ENCODE measurements at places on chromosomes 12 and 14. TPM values are rescaled to one million over a fixed set of nuclear protein-coding genes. Genes with fewer than 3 reads are reported as not detected.
A peak's percentile ranks its signal among the peaks of the same experiment; 100 is the strongest.

RITA1 gene
- total RNA-seq, result 13.9 TPM

SYNE3 gene
- 9.5 TPM for total RNA-seq

TMPRSS12 gene
- not detected for total RNA-seq

SLC5A8 gene
- total RNA-seq, result 0.35 TPM

ASIC1 gene
- total RNA-seq, result 1.1 TPM

SYCP3 gene
- total RNA-seq, result not detected

- no peaks in the 10 kb centered on the region for H3K27me3 ChIP-seq
- H3K36me3 ChIP-seq, result no peaks in the 10 kb centered on the region
- H3K27ac ChIP-seq, result no peak overlapping the region
Measured at GRCh38 chr12:30976206-30976605, 49.7 kb downstream of the TSPAN11 start.

- no peak overlapping the region for H3K4me3 ChIP-seq
- no peak overlapping the region for H3K27ac ChIP-seq
- no peaks in the 10 kb centered on the region for H3K4me1 ChIP-seq
- no peaks in the 10 kb centered on the region for H3K27me3 ChIP-seq
- no peaks in the 10 kb centered on the region for H3K36me3 ChIP-seq
- no peak for DNase-seq
Measured at GRCh38 chr14:56280843-56281242, 162.6 kb downstream of the PELI2 start.

DNA sequence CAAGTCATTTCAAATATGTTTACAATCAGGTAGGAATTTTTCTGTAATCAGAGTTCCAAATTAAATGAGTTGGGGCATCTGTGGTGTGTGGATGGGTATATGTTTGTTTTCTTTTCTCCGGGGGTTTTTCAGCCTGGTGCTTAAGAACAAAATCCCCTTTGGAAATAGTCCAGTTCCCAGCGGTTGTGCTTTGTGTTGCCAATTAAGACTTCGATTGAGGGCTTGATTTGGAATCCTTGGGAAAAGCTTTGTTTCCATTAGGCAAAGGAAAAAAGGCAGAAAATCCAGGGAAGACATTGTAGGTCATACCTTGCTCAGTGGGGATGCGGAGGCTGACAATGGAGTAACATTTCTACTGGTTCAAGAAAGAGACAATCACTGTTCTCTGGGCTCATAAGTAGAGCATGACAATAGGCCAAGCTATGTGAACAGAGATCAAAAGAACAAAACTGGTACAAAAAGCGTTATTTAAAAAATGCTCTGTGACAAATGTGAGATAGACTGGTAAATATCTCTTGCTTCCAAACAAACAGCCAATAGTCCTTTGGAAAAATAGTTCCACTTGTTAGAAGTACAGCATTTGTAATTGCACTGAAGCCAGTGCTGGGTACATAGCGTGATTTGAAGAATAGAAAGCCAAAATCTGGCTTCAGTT is 79.7 kb downstream of the EML1 start:
- no peaks in the 10 kb centered on the region for H3K4me1 ChIP-seq
- H3K4me3 ChIP-seq, result no peak overlapping the region
- no peaks in the 10 kb centered on the region for H3K36me3 ChIP-seq

- H3K4me1 ChIP-seq, result no peaks in the 10 kb centered on the region
- H3K36me3 ChIP-seq, result no peaks in the 10 kb centered on the region
- H3K4me3 ChIP-seq, result no peak overlapping the region
- no peak overlapping the region for H3K27ac ChIP-seq
- no peak for DNase-seq
- no peaks in the 10 kb centered on the region for H3K27me3 ChIP-seq
Measured at GRCh38 chr12:122545855-122546254, 18.8 kb downstream of the KNTC1 start.

- H3K4me3 ChIP-seq, result no peak overlapping the region
- no peaks in the 10 kb centered on the region for H3K27me3 ChIP-seq
- H3K27ac ChIP-seq, result no peak overlapping the region
Measured at GRCh38 chr12:5163661-5164060, 120.0 kb downstream of the KCNA5 start.

DNA sequence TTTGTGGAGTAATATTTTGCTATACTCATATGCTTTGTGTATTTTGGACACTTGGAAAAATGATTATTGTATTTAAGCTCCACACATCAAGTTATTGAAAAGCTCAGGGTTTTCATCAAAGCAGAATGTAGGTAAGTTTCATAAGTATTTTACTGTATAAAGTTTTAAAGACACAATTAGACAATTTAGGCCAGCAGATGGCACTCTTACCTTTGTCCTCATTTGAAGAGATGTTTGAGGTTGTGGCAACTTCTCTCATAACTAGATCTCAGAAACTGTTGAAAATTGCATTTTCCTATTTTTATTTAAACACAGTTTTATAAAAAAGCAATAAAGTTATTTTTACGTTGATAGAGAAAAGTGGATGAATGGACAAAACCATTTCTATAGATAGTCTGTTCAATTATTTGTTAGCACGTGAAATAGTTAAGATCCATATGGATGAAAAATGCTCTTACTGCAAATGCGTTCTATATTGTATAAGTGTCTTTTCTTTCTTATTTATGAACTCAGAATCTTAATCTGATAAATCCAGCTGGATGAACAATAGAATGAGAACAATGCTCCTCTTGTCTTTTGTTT is 300.0 kb downstream of the AEBP2 start:
- peak; percentile 60 for DNase-seq
- no peaks in the 10 kb centered on the region for H3K27me3 ChIP-seq
- H3K4me3 ChIP-seq, result no peak overlapping the region
- no peak overlapping the region for H3K27ac ChIP-seq

- H3K4me3 ChIP-seq, result no peak overlapping the region
- H3K27ac ChIP-seq, result no peak overlapping the region
- no peaks in the 10 kb centered on the region for H3K36me3 ChIP-seq
- no peak for DNase-seq
- no peaks in the 10 kb centered on the region for H3K27me3 ChIP-seq
Measured at GRCh38 chr12:69028941-69029729, 96.2 kb upstream of the CPM start.

- H3K27me3 ChIP-seq, result no peaks in the 10 kb centered on the region
- no peaks in the 10 kb centered on the region for H3K4me1 ChIP-seq
- no peak overlapping the region for H3K4me3 ChIP-seq
- H3K36me3 ChIP-seq, result no peaks in the 10 kb centered on the region
Measured at GRCh38 chr12:89507015-89507824, 17.4 kb downstream of the GALNT4 start.

DNA sequence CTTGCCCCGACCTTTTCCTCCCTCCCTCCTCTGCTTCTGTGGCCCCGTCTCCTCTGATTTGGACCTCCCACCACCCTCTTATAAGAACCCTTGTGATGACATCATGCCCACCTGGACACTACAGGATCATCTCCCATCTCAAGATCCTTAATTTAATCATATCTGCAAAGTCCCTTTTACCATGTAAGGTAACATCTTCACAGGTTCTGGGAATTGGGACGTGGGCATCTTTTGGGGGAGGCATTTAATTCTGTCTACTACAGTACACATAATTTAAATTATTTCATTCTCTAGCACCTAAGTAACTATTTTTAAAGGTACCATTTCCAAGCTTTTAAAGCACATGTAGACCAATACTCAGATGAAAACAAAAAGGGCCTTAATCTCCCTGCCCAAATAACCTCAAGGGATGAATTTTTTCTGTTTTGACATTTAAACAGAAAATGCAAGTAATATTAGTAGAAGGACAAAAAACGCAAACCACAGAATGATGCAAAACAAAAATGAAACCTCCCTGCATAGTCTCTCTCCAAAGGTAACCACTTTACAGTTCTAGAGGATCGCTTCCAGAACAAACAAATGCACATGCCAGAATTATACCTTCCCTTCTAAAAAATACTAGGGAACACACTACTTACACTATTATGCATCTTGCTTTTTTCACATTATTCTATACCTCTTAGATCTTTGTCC is 222.1 kb downstream of the AACS start:
- DNase-seq, result no peak
- H3K27me3 ChIP-seq, result no peaks in the 10 kb centered on the region
- no peak overlapping the region for H3K4me3 ChIP-seq
- H3K36me3 ChIP-seq, result no peaks in the 10 kb centered on the region
- H3K4me1 ChIP-seq, result no peaks in the 10 kb centered on the region

- peaks cover 4% of the 10 kb centered on the region for H3K27me3 ChIP-seq
- peak within 1 kb of the TSS; percentile 26 for H3K4me3 ChIP-seq
Measured at GRCh38 chr12:54588110-54588889, at the start of gene PPP1R1A. TSS of gene PPP1R1A (minus strand) at chr12:54588659. CDS start at chr12:54588488, 171 bp downstream.

DNA sequence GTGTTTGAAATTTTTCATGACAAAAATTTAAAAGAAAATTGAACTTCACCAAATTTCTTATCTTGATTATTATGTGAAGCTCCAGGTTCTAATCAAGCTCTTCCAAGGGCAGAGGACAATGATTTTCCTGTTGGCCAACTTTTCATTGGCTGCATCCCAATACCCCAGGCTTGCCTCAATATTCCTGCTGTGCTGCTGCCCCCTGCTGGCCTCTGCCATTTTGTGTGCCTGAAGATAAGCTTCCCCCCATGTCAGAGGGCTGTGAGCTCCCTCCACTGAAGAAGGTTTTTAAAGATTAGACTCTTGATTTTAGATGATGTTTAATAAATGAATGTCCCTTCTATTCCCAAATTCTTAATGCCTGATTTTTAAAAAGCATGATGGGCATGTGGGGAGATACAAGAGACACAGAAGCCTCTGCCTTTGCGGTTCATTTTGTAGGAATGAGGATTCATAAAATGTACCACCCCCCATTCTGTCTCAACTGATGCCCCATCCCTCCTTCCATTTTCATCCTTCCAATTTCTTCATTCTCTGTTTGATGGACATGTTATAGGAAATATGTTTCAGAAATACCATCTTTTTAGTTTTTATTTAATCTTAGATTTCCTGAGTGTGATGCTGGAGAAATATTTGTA is 76.7 kb upstream of the RGS6 start:
- H3K27ac ChIP-seq, result no peak overlapping the region
- no peaks in the 10 kb centered on the region for H3K36me3 ChIP-seq
- H3K4me3 ChIP-seq, result no peak overlapping the region
- no peaks in the 10 kb centered on the region for H3K27me3 ChIP-seq
- peak; percentile 79 for DNase-seq

DNA sequence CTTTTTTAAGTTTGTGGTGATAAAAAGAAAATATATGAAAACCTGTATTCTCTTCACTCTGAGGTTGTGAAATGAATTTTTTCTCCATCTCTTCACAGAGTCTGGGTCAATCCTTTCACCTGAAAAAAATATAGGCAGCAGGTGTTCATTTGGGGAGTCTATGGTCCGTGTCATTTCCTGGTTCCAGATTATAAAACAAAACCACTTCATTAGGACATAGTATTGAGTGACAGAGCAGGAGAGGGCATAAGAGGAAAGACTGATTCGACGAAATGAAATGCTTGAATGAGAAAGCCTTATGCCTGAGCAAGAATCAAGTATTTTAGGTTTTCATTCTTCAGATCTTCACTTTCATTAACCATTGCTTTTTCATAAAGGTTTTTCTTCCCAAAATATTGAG is 51.8 kb upstream of the NUAK1 start:
- no peaks in the 10 kb centered on the region for H3K4me1 ChIP-seq
- DNase-seq, result no peak
- no peaks in the 10 kb centered on the region for H3K36me3 ChIP-seq

DNA sequence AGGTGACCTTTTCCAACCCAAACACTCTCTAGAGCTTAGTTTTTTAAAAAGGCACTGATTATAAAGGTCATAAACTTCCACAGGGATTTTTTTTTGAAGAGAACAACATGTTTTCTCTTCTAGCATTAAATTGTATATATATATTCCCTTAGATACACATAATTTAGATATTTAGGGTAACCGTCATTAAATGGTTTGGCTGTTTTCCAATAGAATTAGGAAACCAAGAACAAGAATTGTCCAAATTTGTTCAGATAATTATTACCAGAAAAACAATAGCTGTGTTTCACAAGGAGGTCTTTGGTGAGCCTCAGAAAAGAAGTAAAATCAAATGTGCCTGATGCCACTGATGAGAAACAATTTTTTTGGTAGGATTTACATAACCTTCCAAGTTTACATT is 26.9 kb downstream of the LMO3 start:
- no peak overlapping the region for H3K4me3 ChIP-seq
- H3K27me3 ChIP-seq, result no peaks in the 10 kb centered on the region
- DNase-seq, result no peak
- H3K4me1 ChIP-seq, result no peaks in the 10 kb centered on the region

Measured in colonic mucosa (tissue), 4 donors.